PC-3 (cell line): ENCODE measurements at places on chromosomes 7 and 10. TPM values are rescaled to one million over a fixed set of nuclear protein-coding genes. Genes with fewer than 3 reads are reported as not detected.

GRCh38 chr7:134946260-134946659 lies 40.0 kb upstream of the AGBL3 start:
- DNase-seq: no peak

DNA sequence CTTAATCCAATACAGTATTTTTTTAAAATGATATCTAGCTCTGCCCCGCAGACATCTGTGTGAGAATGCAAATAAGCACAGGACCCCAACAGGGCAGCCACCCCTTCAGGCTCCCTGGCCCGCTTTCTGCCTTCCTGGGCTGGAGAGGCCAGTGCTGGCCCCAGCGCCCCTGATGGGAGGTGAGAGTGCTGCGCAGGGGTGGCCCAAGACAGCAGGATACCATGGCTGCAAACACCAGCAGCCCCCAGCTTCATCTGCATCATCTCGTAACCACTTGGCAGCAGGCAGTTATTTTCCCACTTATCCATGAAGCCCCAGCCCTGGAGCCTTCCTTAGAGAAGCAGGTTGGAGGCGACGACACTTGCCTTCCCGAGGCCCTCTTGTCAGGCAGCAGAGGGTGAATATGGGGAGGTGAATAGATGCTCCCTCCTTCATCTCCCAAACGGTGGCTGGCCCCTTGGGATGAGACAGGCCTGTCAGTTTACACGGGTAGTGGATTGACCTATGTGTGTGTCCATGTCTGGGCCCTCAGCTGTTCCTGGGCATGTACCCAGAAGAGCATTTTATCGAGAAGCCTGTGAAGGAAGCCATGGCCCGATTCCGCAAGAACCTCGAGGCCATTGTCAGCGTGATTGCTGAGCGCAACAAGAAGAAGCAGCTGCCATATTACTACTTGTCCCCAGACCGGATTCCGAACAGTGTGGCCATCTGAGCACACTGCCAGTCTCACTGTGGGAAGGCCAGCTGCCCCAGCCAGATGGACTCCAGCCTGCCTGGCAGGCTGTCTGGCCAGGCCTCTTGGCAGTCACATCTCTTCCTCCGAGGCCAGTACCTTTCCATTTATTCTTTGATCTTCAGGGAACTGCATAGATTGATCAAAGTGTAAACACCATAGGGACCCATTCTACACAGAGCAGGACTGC lies 71.2 kb downstream of the ALOX5 start:
- DNase-seq: no peak

DNA sequence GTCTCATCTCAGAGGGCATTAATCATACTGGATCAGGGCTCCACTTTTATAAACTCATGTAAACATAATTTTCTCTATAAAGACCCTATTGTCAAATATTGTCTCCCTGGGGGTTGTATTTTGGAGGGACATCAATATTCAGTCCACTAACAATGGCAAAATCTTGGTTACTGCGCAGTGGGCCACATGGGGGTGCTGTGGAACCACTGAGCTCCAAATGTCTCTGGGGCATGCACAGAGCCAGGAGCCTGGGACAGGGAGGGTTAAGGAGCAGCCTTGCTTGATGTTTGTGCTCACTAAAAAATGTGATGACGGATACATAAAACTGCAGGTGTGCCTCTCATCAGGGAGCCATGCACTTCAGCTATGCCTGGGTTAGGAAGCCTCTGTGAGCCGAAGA lies 62.1 kb upstream of the PRSS58 start:
- peak; percentile 40 for DNase-seq

The GNG11 gene
- 3.0 and 4.4 TPM in 2 replicates for total RNA-seq

- no peak for DNase-seq
Observed at GRCh38 chr10:74575191-74575720, 251.1 kb upstream of the KAT6B start.
